Thymus (tissue), 14 donors: ENCODE measurements at places on chromosomes 13 and 19.

- no peak overlapping the region for H3K27ac ChIP-seq
- no peaks in the 10 kb centered on the region for H3K4me1 ChIP-seq
- no peak for DNase-seq
- H3K36me3 ChIP-seq = no peaks in the 10 kb centered on the region
- H3K27me3 ChIP-seq = no peaks in the 10 kb centered on the region
Measured at GRCh38 chr19:22595918-22596341, 38.2 kb upstream of the ZNF492 start.

DNA sequence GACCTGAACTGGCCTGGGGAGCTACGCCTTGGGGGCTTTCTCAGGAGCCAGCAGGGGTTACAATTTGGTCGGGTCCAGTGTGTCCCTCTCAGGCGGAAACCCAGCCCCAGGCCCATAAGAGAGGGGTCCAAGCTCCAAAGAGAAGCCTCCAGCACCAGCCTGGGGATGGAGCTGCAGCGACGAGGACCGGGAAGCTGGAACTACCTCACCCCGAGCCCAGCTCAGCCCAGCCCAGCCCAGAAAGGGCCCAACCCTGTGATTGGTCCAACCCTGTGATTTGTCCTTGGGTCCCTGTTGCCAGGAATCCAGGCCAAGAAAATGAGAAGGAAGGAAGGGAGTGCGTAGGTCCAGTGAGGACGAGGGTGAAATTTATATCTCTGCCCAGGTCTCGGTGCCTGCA is 24.1 kb downstream of the CLEC4M start:
- no peak for DNase-seq
- H3K27ac ChIP-seq = no peak overlapping the region
- no peaks in the 10 kb centered on the region for H3K36me3 ChIP-seq
- H3K27me3 ChIP-seq = peaks cover 61% of the 10 kb centered on the region
- H3K4me3 ChIP-seq = no peak overlapping the region

GRCh38 chr13:113636266-113636963 is 21.6 kb downstream of the ATP4B start:
- H3K27ac ChIP-seq = no peak overlapping the region
- no peaks in the 10 kb centered on the region for H3K27me3 ChIP-seq
- DNase-seq = no peak
- no peaks in the 10 kb centered on the region for H3K4me1 ChIP-seq
- no peak overlapping the region for H3K4me3 ChIP-seq
- peaks cover 92% of the 10 kb centered on the region for H3K36me3 ChIP-seq

- H3K36me3 ChIP-seq = no peaks in the 10 kb centered on the region
- DNase-seq = no peak
- H3K4me3 ChIP-seq = no peak overlapping the region
Measured at GRCh38 chr19:28530406-28531035, 682.4 kb downstream of the UQCRFS1 start.

DNA sequence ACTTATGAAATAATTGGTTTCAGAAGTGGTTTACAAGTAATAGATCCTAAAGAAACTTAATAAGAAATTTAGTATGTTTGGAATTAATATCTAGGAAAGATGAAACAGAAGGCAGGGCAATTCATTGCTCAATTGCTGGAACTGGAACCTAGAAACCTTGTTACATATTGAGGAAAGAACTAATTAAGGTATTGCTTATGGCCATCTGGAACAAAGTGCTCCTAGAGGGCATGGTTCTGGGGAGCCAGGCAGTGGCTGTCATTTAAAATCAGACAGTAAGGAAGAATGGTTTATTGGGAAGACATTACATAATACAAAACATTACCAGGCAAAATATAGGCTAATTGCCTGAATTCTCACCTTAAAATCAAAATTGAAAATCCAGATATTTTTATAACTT is 224.1 kb downstream of the SLITRK6 start:
- H3K4me1 ChIP-seq = no peaks in the 10 kb centered on the region
- H3K27ac ChIP-seq = no peak overlapping the region
- no peaks in the 10 kb centered on the region for H3K36me3 ChIP-seq
- H3K4me3 ChIP-seq = no peak overlapping the region

- DNase-seq = no peak
- no peak overlapping the region for H3K4me3 ChIP-seq
- no peaks in the 10 kb centered on the region for H3K36me3 ChIP-seq
Measured at GRCh38 chr13:99214232-99214631, 13.6 kb downstream of the UBAC2 start.

DNA sequence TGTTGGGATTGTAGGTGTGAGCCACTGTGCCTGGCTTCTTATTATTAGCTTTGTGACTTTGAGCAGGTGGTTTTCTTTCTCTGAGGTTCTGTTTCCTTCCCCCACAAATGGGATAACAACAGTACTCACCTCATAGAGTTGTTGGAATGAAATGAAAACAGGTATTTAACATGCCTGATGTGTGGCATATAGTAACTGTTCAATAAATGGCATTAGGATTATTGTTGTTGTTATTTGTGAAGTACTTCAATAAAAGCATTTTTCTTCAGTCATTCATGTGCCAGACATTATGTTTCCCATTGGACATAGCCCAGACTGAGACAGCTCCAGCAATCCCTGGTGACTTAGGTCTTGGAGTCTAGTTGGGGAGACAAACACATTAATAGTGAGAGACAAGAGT is 1.5 kb downstream of the MEGF8 start:
- H3K4me1 ChIP-seq = peaks cover 16% of the 10 kb centered on the region
- no peak overlapping the region for H3K4me3 ChIP-seq
- H3K27me3 ChIP-seq = peaks cover 27% of the 10 kb centered on the region
- no peak overlapping the region for H3K27ac ChIP-seq
- H3K36me3 ChIP-seq = no peaks in the 10 kb centered on the region
- DNase-seq = no peak

GRCh38 chr19:54388802-54389139 is 24.0 kb upstream of the LAIR1 start:
- no peaks in the 10 kb centered on the region for H3K27me3 ChIP-seq
- peak overlapping the region; percentile 96 for H3K27ac ChIP-seq
- H3K4me1 ChIP-seq = peaks cover 25% of the 10 kb centered on the region
- no peak for DNase-seq
- H3K4me3 ChIP-seq = peak overlapping the region; percentile 79

DNA sequence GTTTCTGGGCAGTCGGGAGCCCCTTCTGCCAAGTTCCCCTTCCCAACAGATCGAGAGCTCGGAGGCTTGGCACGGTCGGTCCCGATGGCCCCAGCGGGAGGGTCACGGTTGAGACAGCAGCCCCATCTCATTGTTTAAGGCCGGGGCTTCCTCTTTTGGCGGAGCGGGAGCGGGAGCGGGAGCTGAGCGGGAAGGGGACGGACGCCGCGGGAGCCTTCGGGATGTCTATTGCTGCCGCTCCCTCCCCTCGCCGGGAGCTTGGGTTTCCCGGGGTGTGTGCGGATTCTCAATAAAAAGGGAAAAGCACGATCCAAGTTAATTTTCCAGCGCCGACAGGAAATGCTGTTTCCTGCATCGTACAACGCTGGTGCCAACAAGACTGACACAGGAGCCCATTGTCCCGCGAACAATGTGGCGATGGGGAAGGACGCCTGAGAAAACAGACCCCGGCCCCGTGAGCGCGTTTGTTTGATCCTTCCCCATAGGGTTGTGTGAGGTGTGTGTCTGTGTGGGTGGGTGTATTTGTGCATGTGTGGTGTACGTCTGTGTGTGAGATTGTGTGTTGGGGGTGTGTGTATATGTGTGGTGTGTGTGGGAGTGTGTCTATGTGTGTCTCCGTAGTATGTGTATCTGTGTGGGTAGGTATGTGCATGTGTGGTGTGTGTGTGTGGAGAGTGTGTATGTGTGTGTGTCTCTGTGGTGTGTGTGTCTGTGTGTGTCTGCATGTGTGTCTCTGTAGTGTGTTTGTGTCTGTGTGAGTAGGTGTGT is 36.3 kb upstream of the FLT1 start:
- H3K4me1 ChIP-seq = peaks cover 14% of the 10 kb centered on the region
- peak overlapping the region; percentile 13 for H3K4me3 ChIP-seq
- H3K27me3 ChIP-seq = peaks cover 84% of the 10 kb centered on the region
- H3K36me3 ChIP-seq = no peaks in the 10 kb centered on the region

DNA sequence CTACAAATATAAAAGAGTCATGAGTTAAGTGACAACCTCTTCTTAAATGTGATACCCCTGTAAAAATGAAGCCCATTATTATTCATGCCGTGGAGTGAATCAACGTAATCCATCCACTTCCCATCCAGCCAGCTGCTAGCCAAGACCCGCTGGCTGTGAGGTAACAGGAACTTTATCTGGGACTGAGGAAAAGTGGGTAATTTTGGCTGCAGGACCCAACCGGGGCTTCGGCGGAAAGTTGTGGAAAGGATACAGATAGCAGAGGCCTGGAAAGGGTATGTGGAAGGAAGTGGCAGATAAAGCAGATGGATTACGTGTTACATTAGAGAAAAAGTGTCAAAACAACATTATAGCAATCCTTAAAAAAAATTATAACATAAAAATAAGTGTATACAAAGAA is 48.3 kb downstream of the SLC7A1 start:
- no peaks in the 10 kb centered on the region for H3K27me3 ChIP-seq
- H3K4me3 ChIP-seq = no peak overlapping the region
- H3K27ac ChIP-seq = no peak overlapping the region
- DNase-seq = no peak

- no peaks in the 10 kb centered on the region for H3K36me3 ChIP-seq
- H3K27me3 ChIP-seq = no peaks in the 10 kb centered on the region
- DNase-seq = no peak
- no peak overlapping the region for H3K4me3 ChIP-seq
- H3K27ac ChIP-seq = no peak overlapping the region
- H3K4me1 ChIP-seq = no peaks in the 10 kb centered on the region
Measured at GRCh38 chr13:98048265-98048664, 94.6 kb upstream of the FARP1 start.

DNA sequence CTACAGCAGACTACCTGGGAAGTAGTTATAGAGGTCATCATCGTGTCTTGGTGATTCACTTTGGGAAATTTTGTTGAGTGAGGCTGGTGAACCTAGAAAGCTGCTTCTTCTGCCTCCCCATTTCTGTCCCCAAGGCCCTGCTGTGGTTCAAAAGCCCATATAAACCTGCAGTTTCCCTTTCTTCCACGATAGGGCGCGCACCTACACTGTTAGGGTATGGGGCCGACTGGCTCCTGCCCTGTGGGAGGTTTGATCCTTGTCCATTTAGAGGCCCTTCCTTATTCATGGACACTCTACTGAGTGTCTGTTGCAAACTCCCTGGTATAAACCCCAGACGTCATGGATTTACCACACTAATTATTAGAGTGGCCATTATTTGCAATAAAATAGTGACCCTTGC is 191.8 kb downstream of the GGACT start:
- no peaks in the 10 kb centered on the region for H3K4me1 ChIP-seq
- DNase-seq = no peak
- H3K4me3 ChIP-seq = no peak overlapping the region
- H3K27ac ChIP-seq = no peak overlapping the region

DNA sequence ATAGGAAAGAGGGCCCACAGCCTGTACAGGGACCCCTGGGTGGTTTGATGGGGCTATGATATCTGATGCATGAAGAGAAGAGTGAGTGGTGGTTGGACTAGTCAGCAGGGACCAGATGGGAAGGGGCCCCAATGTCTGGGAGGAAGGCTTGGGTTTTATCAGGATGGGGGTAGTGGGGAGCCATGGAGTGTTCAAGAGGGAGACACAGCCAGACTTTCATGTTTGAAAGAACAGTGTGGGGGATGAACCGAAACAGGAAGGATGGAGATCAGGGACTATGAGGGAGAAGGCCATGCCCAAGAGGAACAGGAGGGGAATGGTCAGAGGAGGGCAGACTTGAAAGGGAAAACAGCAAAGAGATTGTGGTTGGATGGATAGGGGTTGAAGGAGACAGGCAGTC is 63.1 kb downstream of the UNC13A start:
- no peaks in the 10 kb centered on the region for H3K36me3 ChIP-seq
- peaks cover 2% of the 10 kb centered on the region for H3K4me1 ChIP-seq
- no peak overlapping the region for H3K4me3 ChIP-seq
- H3K27ac ChIP-seq = no peak overlapping the region
- DNase-seq = no peak
- no peaks in the 10 kb centered on the region for H3K27me3 ChIP-seq

DNA sequence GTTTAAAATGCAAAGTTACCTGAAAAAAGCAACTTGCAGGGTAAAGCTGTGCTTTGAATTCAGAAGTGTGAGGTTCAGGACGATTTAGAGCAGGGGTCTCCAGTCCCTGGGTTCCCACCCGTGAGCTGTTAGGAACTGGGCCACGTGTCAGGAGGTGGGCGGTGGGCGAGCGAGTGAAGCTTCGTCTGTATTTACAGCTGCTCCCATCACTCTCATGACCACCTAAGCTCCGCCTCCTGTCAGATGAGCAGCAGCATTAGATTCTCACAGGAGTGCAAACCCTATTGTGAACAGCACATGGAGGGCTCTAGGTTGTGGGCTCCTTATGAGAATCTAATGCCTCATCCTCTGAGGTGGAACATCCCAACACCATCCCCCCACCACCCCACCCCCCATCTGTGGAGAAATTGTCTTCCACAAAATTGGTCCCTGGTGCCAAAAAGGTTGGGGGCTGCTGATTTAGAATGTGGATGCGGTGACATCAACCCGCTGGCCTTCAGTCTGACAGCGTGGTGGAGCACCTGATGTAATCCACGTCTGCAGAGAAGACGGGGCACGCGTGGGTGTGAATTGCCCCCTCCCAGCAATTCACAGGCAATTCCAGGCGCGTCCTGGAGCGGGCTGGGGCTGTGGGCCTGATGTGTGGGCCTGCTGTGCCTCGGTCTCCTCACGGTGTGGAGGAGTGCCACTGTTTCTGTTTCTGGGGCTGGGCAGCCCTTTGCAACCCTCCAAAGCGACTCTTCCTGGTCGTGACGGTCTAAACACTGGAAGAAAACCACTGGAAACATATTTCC is 214.0 kb upstream of the SOX1 start:
- no peaks in the 10 kb centered on the region for H3K4me1 ChIP-seq
- DNase-seq = no peak
- no peak overlapping the region for H3K4me3 ChIP-seq
- no peak overlapping the region for H3K27ac ChIP-seq
